SK-N-SH (cell line): ENCODE measurements at places on chromosomes 12 and 14.

DNA sequence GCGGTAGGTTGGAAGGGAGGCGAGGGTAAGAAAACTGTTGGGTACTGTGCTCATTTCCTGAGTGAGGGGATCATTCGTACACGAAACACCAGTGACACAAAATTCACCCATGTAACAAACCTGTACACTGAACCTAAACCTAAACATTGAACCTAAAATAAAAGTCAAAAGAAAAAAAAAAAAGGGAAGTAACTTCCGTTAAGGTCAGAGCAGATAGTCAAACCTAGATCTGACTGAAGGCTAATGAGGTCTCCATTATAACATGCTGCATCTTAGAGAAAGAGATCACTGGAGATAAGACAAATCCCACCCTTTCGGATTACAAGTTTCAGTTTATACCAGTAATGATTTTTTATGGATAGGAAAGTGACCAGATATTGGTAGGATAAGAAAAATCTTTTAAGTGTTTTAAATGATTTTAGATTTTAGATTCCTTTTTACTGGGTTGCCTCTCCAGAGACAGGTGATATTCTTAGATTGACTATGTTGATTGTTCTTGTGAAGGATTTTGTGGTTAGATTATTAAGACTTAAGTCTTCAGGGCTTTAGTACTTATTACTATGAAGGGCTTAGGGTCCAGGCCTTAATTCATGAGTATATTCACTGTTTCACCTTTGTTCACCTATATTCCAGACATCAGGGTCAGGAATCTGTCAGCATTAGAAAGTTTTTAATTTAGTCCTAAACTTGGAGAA, 11.2 kb upstream of the NCKAP1L start:
- no peak for DNase-seq

DNA sequence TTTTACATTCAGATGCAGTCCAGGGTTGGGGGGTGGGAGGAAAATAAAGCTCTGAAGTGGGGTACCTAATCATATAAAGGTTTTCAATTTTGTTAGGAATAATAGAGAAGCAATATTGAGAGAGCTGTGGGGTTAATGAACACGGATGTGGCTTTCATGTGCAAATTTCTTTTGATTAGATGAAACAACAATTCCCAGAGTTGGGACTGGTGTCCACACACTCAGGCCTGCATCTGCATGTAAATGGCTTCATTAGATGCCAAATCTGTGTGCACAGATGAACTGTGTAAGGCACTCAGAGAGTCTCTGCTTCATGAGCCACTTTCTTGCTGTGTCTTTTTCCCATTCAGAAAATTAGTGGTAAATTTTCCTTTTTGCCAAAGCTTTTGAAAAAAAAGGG, 377.1 kb upstream of the NOVA1 start:
- DNase-seq: no peak

DNA sequence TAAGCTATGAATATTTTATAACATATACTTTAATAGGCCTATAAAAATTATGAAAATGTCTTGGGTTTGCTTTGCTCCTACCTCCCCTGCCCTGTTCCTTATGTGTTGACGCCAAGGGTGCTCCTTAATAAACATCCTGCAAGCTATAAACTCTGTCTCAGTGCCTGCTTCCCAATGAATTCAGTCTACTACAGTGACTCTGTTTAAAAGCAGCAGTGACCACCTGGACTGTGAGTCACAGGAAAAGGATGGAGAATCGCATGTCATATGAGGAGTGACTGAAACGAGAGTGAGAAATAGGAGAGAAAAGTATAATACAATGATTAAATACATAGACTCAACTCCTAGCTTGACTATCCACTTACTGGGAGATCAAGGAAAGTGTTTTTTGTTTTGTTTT, 41.1 kb upstream of the CFAP54 start:
- no peak for DNase-seq

DNA sequence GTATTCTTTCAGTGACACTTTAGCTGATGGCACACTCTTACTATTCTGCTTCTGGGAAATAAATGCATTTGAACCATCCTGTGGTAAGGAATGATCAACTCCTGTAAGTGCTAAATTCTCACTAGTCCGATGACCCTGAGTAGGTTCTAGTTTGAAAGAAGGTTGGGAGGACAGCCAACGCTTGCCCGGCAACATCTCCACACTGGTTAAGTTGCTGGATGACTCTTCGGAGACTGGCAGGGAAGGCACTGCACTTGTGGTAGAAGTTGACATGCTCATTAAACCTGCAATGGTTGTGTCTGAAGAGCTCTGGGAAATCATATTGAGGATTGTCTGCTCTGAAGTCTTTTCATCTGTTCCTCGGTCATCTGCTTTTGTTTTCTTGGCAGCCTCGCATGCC, 12.0 kb upstream of the KANSL2 start:
- no peak for DNase-seq

GRCh38 chr14:36069535-36069900, 107.0 kb downstream of the PTCSC3 start:
- DNase-seq: peak; percentile 53

DNA sequence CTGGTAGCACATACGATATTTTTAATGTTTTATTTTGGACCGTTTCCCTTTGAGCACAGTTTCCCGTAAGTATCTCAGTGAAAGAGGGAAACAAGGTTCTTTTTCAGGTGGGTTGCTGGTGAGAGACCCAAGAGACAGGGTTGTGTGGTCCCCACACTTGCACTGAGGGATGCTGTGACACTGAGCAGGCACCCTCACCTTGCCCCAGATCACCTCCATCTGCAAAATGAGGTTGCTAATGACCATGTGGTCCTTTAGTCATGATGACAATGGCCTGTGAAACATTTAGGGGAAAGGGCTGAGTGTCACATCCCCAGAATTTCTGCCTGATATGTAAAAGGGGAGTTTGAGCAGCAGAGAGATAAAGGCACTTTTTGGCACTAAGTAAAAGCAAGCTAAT, 4.3 kb downstream of the CCND2 start:
- no peak for DNase-seq

GRCh38 chr14:66242001-66242400, 244.2 kb upstream of the CCDC196 start:
- no peak for DNase-seq

DNA sequence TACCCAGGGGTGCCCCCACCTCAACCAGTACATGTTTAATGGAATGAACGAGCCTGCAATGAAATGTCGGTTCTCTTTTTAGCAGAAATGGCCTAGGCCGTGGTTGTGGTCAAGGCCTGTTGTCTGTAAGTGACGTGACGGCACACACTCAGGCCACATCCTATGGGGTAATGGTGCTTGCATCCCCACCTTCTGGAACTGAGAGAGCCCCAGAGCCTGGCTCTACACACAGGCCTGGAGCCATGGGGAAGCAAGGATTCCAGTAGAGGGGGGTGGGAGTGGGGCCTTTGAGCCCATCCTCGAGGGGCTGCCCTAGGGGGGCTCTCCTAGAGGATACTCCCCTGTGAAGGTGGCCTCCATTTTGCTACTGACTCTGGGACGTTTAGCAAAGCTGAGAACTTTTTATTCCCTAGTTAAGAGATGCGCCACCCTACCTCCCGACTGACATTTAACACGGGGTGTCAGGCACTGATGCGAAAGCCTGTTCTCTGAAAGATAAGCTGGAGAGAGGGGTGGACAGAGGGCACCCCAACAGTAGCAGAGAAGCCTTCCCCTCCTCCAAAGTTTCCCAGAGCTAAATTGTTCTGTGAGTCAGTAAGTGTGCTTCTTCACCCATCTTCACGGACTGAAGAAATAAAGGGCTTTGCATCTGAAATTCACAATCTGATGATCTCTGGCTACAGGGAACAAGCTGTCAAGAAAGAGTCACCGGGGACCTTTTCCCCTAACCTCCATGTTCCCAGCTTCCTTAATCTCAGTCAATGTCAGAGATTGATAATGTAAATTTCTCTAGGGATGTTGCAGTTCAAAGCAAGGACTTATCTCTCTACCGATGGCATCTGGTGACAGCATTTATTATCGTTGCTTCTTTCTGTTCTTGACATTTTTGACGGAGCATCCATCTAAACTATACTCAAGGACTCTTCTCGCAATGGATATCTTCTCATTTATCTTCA, 6.8 kb downstream of the RIN3 start:
- DNase-seq: no peak

- peak; percentile 21 for DNase-seq
These were observed 11.4 kb downstream of the PACS2 start for GRCh38 chr14:105325716-105326567.

DNA sequence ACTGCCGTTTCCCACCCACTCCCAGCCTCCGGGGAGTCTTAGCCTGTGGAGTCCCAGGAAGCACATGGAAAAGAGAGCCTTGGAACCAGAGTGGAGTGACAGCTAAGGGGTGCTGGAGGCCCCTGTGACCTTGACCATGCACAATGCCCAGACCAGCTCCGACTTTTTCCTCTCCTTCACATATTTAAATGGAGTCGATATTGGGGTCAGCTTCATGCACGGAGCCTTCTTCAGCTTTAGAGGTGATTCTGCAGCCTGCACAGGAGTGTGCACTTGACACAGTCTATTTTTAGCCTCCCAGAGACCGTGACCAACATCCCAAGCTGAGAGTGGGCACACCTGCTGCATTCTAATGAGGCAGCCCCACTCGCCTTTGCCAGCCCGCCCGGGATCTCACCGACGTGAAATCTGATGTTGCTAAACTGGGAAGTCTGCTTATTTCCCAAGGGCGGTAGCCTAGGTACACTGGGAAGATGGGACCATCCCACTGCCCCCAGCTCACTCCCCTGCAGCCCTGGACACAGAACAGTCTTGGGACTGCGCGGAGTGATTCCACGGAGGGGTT, 47.5 kb downstream of the PRMT8 start:
- DNase-seq: no peak

- DNase-seq: no peak
These were observed 86.9 kb downstream of the FSCB start for GRCh38 chr14:44420226-44420625.
